ENCODE measurements at places on chromosomes 4 and X.

- peak; percentile 77 for DNase-seq
Measured at GRCh38 chr4:184097241-184097605, 120.5 kb downstream of the ENPP6 start.

- DNase-seq = no peak
Measured at GRCh38 chr4:170875868-170876267, 786.1 kb upstream of the AADAT start.

DNA sequence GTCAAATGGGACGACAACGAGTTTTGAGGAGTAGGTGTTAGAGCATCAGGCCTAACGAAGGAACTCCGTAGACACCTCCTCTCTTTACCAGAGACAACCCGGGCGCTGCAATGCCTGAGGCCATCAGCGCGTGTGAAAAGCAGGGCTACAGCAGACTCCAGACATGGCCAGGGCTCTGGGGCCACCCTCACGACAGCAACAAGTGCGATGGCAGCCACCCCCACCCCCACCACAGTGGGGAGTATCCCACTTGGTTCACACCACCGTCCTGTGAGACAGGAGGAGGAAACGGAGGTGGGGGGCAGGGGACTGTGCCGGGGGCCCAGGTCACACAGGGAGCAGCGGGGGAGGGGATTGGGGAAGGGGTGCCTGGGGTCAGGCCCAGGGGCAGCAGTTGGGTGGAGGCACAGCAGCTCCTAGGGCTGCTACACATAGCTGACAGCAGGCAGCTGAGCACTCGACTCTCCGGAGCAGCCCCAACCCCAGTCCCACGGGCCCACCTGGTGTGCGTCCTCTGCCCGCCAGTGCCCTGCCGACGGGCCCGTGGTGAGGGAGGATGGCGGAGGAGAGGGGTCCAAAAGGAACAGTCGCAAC lies 8.5 kb downstream of the LRPAP1 start:
- DNase-seq = no peak

- DNase-seq = no peak
Measured at GRCh38 chr4:109209647-109210046, 92.8 kb downstream of the COL25A1 start.

DNA sequence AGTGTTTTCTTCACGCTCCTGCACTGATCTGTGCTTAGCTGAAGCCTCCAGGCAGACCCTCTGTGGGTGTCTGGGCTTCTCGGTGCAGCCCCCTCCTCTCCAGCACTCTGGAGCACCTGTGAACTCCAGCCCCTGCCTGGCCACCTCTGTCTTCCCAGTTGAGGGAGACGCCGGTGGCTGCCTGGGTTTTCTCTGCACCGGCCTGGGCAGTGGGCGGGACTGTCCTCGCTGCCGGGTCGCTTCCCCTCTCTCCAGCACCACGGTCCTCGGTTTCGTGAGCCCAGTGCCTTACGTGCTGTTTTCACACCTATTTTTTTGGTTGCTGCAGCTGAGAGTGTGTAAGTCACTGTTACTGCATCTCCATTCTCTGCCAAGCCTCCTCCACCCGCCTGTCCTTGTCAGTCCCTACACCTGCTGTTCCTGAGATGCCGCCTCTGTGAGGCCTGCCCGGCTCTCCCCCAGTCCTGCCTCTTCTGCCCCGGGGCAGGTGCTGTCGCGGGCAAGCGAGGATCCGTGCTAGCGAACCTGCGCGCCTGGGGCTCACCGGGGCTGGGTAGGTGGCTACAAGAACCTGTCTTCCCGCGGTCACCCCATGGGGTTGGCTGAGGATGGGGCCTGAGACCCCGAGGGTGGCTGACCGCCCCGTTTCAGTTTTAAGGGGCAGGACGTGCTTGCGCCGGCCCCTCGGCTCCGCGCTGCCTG lies 2.4 kb upstream of the FGFRL1 start:
- DNase-seq = no peak

DNA sequence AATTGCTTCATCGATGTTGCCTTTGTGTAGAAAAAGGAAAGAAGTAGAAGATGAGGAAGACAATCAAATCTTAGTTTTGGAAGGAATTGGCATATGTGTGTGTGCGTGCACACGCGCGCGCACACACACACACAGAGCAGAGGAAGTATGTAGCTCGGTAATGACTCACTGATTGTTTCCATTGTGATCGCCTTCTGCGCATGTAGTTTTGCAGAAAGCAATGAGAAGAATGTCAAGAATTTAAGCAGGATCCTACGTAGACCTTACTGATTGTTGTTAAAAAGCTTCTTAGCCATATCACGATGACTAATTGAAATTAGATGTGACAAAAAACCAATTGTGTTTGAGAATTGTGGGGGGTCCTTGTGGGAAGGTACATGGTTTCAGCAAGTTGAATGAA lies 12.8 kb upstream of the LIMCH1 start:
- DNase-seq = no peak

- DNase-seq = no peak
Measured at GRCh38 chr4:111997785-111998184, 147.5 kb upstream of the FAM241A start.

- no peak for DNase-seq
Measured at GRCh38 chr4:141810038-141810711, 173.8 kb downstream of the IL15 start.

GRCh38 chr4:113390850-113391249 lies 341.4 kb downstream of the ANK2 start:
- no peak for DNase-seq

GRCh38 chr4:52833941-52834525 lies 28.1 kb upstream of the RASL11B start:
- no peak for DNase-seq

DNA sequence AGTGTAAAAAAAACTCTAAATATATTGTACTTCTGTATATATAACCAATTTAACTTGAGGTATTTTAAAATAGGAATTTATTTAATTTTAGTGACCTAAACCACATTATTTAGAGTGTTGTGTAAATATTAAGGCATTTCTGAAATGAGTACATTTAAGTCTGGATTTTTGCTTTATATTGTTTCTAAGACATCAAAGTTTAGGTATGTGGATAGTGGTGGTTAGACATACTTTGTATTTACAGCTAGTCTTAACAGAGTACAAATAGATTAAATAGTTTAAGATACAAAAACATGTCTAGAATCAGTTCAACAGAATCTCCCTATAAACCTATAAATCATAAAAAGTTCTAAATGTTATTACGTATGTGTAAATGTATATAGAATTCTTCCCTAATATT lies 588.5 kb downstream of the TRIML1 start:
- DNase-seq = no peak

- DNase-seq = peak; percentile 52
Measured at GRCh38 chrX:3526071-3526470, 179.6 kb upstream of the MXRA5 start.

GRCh38 chrX:87397103-87397886 lies 120.3 kb upstream of the KLHL4 start:
- DNase-seq = no peak

GRCh38 chr4:5708449-5709206 lies at the start of gene EVC2:
Gene EVC2 (minus strand): TSS chr4:5708559. CDS start chr4:5708513, 46 bp downstream.
- peak; percentile 90 for DNase-seq

DNA sequence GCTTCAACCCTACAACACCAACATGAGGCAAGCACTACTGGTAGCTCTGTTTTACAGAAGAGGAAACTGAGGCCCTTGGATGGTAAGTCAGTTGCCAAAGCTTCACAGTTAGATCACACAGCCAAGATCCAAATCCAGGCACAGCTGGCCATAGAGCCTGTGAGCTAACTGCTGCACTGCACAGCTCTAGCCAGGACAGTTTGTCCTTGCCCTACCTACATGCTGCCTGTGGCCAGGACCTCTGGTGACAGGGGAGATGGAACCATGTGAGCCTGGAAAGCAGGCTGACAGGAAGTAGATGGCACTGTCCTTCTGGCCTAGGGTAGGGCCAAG lies 257.8 kb downstream of the FBXW7 start:
- no peak for DNase-seq

GRCh38 chrX:74372272-74372671 lies 49.0 kb upstream of the SLC16A2 start:
- no peak for DNase-seq

DNA sequence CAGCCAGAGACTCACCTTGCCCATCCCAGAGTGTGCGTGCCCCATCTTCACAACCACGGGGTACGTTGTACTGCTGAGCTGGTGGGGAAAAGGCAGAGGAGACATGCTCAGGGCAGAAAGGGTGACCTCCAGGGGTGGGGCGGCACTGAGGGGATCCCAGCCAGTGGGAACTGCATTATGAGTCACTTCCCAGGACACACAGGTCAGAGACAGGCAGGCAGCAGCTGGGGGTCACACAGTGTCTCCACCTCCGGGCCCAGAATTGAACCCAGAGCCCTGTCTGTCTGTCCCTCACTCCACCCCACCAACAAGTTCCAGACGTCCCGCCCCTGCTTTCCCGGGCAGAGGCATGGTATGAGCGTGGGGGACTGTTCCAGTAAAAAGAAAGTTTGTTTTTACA lies 4.8 kb upstream of the TIMP1 start:
- no peak for DNase-seq

GRCh38 chr4:18578307-18578706 lies 556.8 kb upstream of the LCORL start:
- no peak for DNase-seq

GRCh38 chr4:105196523-105197145 lies 50.0 kb downstream of the TET2 start:
- no peak for DNase-seq

- DNase-seq = no peak
Measured at GRCh38 chrX:41382714-41383645, 49.0 kb downstream of the DDX3X start.

DNA sequence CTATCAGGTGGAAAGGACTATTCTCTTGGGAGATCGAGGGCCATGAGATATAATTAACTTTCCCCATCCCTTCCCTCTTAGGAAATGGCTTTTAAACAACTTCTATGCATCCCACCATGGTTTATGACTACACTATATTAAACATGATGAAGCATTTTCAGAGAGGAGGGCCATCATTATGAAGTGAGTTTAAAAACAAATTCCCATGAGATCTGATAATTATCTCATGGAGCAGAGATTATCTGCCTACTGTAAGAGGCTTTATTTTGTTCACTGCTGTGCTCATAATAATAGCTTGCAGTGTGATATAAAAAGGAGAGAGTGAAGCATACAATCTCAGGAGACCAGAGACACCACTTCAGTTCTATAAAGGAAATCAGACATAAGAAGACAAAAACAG lies 330.5 kb upstream of the ZFP42 start:
- no peak for DNase-seq

GRCh38 chr4:40682290-40683101 lies 52.8 kb upstream of the RBM47 start:
- no peak for DNase-seq

- no peak for DNase-seq
Measured at GRCh38 chrX:153812220-153812619, 17.8 kb downstream of the SSR4 start.

- no peak for DNase-seq
Measured at GRCh38 chrX:146754268-146754667, 55.3 kb upstream of the CXorf51B start.

- DNase-seq = peak; percentile 50
Measured at GRCh38 chr4:124631760-124632159, 80.8 kb downstream of the ANKRD50 start.

- DNase-seq = no peak
Measured at GRCh38 chr4:36269101-36269500, 12.3 kb upstream of the DTHD1 start.

GRCh38 chr4:78081541-78081940 lies 24.4 kb downstream of the FRAS1 start:
- no peak for DNase-seq

DNA sequence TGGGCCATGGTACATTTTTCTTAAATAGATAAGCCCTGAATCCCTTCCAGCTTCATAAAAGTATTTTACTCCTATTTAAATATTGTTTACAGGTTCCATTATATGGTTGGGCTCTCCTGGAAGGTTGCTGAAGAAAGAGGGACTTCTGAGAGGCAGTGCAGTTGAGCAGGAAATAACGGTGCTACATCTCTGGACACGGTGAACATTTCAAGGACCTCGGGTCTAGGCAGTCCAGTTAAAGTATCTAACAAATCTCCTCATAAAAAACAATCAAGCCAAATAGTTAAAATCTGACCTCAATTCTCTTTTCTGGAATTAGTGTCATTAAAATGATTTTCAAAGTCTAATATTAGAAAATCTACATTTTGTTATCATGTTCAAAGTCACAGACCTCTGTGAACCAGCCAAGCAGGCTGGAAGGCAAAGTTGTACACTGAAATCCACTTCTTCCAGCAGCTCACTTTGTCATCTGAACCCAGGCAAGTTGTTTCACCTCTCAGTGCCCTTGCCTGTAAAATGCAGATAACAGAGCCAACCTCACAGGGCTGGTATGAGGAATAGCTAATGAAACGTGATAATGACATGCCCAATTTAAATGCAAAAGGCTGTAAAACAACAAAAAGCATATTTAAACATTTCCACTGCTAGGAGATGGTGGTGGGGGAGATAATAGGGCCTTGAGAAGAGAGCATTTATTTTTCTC lies 267.0 kb upstream of the KLF3 start:
- DNase-seq = no peak

- no peak for DNase-seq
Measured at GRCh38 chrX:131763674-131764073, 219.8 kb downstream of the OR13H1 start.

DNA sequence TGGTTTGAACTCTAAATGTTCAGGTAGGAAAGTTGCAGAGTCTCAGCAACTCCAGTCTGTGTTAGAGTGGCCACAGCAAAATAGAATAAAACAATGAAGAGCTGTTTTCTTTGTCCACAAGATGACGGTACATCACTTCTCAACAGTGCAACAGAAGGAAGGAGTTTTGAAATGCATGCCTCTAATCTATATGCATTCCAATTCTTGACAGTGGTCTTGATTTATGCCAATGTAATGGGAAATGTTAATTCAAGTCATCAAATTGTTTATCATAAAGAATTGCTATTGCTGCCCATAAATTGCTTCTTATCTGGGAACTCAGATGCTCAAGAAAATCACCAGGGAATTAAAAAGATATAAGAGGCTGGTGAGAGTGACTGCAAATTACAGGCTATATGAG lies 195.5 kb upstream of the PRPS2 start:
- DNase-seq = no peak

DNA sequence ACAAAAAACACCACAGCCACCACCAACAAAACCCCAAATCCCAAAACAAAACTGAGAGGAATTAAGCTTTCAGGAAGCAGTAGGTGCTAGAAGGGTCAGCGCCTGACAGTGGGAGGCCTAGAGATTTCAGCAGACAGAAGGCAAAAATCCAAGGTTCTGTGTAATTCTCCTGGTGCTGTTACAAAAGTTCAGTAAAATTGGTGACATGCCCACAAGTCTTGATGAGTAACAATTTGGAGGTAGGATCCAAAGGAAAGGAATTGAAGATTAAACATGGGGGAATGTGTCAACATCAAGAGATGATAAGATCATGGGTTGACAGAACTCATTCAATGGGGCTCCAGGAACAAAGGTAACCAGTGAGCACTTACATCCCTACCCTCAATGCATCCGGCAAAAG lies 653.8 kb upstream of the CPEB2 start:
- no peak for DNase-seq

DNA sequence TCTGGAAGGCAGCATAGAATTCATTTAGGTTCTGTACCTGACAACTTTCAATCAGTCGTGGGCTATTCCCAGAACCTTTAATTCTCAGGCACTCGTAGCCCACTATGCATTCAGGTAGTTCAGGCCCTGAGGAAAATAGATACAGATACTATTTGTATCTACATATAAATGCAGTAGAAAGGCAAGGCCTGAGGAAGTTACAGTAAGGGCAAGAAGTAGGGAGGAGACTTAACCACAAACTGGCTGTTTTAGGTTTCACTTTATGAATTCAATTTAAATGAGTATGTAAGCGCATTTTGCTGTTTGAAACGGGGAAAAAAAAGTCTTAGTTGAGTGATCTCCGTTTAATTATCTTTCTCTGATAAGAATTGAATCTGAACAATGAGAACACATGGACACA lies 529.4 kb upstream of the ATOH1 start:
- DNase-seq = no peak
